ENCODE measurements at places on chromosomes 3 and 15.

- DNase-seq, result no peak
Observed at GRCh38 chr15:77179541-77179998, 108.7 kb upstream of the TSPAN3 start.

DNA sequence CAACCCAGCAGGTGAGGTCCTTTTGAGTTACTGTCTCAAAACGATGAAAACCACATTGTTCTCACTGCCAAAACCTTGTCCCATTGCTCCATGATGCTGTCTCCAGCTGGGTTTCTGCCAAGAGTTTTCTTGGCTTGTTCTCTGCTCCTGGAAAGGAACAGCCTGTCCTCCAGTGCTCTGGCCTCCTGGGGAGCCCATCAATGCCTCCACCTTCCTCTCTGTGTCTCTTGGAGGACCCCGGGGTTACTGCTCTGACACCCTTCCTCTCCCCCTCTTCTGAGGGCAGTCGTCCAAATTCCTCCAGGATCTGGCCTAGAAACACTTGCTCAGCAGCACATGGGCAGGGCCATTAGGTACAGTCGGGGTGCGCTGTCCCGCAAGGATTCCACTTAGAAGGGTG lies 63.9 kb upstream of the RGMA start:
- DNase-seq, result no peak

- DNase-seq, result no peak
Observed at GRCh38 chr15:46751303-46751702, 966.0 kb upstream of the SEMA6D start.

- no peak for DNase-seq
Observed at GRCh38 chr3:149402481-149402880, 25.0 kb upstream of the TM4SF1 start.

DNA sequence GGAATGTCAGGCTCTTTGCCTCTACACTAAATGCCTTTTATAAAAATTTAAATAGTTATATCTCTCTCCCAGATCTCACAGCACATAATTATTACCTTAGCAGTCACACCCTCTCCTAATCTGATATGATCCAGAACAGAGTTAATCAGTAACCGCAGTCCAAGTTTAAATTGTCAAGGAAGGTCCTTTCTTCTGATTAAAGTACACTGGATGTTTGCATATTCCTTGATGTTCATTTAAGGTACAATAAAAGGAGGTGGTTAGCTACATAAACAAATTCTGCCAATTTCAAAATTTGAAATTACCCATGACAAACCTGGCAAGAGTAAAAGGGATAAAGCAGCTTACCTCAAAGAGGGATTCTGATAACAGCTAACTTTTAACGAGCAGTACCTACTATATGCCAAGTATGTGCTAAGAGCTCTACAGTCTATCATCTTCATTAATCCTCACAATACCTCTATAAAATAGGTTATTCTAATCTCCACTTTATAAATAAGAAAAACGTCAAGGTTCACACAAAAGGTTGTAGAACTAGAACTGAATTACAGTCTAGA lies 4.3 kb downstream of the GOLIM4 start:
- DNase-seq, result no peak

- DNase-seq, result no peak
Observed at GRCh38 chr15:100055821-100056220, 286.0 kb downstream of the ADAMTS17 start.

GRCh38 chr3:130699765-130700164 lies 46.9 kb downstream of the PIK3R4 start:
- peak; percentile 56 for DNase-seq

GRCh38 chr3:141181819-141182218 lies 49.8 kb upstream of the PXYLP1 start:
- no peak for DNase-seq

GRCh38 chr15:80210611-80211573 lies 41.1 kb downstream of the CTXND1 start:
- DNase-seq, result no peak

DNA sequence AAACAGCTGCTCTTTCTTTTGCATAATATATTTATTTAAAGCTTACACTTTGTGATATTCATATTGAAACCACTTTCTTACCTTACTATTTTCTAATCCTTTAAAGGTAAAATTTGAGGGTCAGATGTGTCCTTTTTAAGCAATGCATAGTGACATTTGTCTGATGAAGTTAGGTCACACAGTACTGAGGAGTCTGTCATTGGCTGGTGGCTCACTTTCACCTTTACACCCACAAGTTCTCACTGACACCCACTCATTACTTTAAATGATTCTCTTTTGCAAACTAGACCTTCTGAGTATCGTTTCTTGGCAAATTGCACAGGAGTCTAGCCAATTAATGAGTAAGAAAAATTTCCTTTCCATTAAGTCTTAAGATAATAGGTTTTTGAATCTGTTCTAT lies 758.3 kb upstream of the ARPP21 start:
- no peak for DNase-seq

DNA sequence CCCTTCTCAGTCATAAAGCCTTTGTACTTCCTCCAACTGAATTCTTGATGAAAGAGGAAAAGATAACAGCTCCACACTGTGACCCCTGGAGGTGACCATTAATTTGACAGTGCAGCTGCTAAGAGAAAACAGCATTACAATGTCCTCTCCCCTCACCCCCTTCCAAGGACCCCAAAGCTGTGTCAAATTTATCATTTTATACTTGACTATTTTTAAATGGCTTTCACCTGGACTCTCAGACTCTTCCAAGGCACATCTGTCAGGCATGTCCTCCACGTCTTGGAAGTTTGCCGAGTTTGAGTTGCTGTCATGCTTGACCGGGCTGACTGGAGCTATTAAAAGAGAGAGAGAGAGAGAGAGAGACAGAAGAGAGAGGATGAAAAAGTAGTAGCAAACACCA lies 236.5 kb downstream of the WDR72 start:
- DNase-seq, result no peak

GRCh38 chr3:134840459-134840858 lies 45.4 kb downstream of the EPHB1 start:
- DNase-seq, result no peak

DNA sequence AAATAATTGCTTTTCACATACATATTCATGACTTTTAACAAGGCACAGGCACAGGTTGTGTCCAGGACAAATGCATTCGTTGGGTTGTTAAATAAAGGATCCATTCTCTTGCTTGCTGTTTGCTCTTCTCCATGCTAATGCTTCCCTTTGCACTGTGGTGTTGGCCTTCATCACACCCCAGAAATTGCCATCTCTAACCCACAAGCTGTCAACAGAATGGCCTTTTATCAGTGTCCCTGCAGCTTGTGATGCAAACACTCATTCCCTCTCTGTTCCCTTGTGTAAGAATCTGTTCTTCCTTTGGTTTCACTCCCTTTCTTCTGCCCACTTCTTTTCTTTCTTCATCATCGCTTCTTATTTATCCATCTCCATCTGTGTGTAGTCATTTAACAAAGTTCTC lies 72.2 kb downstream of the SLC7A14 start:
- DNase-seq, result no peak

- DNase-seq, result no peak
Observed at GRCh38 chr3:9883706-9884554, 3.9 kb upstream of the CIDEC start.

All from erythroblast (primary cell).